ENCODE measurements at places on chromosomes 1 and 21. TPM values are rescaled to one million over a fixed set of nuclear protein-coding genes. Genes with fewer than 3 reads are reported as not detected.

The TCHH gene
- not detected for total RNA-seq

The ANKRD65 gene
- total RNA-seq: 0.17 TPM

The ZFP69B gene
- total RNA-seq: 7.4 TPM

The S100A7A gene
- total RNA-seq: not detected

The PTGS2 gene
- total RNA-seq: 32.4 TPM

The ACKR1 gene
- not detected for total RNA-seq

The LAD1 gene
- total RNA-seq: not detected

The PROK1 gene
- 0.17 TPM for total RNA-seq

DNA sequence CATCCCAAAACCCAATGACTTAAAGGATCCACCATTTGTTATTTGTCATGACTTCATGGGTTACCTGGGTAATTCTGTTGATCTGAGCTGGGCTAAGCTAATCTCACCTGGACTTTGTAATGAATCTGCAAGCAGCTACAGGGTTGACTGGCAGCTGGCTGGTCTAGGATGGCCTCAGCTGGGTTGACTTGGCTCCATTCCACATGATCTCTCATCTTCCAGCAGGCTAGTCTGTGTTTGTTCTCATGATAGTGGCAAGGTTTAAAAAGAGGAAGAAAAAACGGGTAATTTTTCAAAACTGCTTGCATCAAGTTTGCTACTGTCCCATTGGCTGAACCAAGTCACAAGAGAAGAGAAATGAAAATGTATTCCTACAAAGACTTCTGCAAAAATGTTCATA lies 24.8 kb upstream of the ZMYM4 start:
- no peak for DNase-seq

DNA sequence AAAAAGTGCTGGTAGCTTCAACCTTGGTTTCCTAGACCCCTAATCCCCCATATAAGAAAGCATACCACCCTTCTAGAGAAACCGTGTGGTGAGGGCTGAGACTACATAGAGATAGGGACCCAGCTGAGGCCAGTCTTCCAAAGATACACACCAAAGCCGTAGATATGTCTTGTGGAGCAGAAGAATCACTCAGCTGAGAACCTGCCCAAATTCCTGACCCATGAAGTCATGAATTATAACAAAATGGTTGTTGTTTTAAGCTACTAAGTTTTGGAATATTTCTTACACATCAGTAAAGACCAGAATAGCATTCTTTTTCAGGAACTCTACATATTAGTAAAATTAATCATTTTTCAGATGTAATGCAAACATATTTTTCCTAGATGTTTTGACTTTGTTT lies 3.3 kb upstream of the SNRPE start:
- DNase-seq: no peak

- no peak for DNase-seq
These were observed 16.0 kb downstream of the ADSS2 start for GRCh38 chr1:244435562-244436205.

DNA sequence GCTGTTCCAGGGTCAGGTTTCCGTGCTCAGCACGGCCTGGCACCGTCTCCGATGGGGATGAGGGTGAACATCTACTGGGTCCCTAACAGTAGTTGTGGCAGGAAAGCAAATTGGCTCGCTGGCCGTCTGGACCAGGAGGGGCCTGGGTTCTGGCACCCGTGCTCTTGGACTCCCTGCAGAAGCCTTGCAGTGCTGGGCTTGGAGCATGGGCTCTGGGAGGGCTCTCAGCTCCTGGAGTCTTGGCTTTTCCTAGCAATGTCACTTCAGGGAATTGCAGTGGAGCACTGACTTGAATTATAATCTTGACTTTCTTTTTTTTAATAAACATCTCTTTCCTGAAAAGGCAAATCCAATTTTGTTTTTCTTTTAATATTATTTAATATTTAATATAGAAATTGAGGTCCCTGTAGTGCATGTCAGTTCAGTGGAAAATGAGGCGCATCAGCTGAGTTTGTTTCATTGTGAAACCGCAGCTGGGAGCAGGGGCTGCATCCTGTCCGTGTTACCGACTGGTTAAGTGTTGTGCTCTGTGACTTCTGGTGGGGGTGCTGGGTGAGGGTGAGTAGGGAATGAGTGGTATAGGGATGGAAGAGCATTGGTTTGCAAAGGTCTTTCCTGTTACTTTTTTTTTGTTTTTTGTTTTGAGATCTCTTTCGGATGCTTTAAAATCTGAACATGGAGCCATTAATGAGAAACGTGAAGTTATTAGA lies 64.1 kb downstream of the PEX14 start:
- DNase-seq: no peak

- no peak for DNase-seq
These were observed 18.9 kb downstream of the CRYAA start for GRCh38 chr21:43187715-43188114.

- no peak for DNase-seq
These were observed 14.3 kb downstream of the TTLL10 start for GRCh38 chr1:1187938-1188337.

DNA sequence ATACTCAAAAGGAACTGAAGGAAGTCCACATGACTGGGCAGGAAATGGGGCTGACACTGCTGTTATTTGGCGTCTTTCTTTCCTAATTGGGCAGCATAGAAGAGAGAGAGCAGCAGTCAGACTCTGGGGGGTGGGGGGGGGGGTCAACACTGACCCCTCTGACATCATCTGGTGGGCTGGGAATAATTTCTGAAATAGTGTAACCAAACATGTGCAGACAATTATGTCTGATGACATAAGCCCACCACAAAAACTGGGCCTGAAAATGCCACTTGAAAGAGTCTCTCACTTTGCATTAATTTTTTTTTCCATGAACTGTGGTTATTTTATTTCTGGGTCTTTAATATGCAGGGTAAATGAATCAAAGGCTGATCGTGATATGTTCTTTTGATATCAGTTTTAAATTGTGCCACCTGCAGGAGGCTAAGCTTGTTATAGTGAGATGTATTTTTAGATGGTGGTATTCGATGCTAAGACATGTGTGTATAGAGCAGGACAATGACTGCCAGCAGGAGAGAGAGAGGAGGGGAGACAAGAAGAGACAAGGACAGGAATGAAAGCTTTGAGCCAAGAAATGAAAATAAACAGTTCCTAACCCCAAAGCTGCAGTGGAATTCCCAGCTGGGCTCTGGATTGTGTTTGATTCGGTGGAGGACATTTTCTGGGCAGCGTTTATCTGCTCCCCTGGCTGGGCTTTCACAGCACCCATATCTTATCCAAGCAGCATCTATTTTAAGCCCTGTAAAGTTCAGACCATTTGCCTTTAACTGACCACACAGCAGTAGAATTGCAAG lies 264.7 kb downstream of the PBX1 start:
- DNase-seq: no peak

- peak; percentile 60 for DNase-seq
These were observed 29.5 kb downstream of the LDLRAP1 start for GRCh38 chr1:25572708-25573590.

GRCh38 chr21:38377165-38378088 lies 120.6 kb downstream of the KCNJ15 start:
- no peak for DNase-seq

DNA sequence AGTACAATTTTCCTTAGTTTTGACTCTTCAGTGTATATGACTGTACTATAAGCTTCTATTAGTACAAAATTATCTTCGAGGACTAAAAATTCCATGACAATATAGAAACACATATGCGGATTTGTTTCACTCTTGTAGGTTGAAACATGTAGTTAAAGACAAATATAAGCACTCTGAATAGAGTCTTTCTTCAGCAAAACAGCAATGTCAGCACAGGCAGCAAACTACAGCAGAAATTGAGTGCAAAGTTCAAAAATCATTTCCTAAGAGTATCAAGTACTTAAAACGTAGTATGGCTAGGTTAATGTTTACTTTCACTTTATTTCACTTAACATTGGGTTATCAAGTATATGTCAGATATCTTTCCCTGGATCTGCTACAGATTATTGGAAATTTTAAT lies 106.7 kb downstream of the FAF1 start:
- no peak for DNase-seq

DNA sequence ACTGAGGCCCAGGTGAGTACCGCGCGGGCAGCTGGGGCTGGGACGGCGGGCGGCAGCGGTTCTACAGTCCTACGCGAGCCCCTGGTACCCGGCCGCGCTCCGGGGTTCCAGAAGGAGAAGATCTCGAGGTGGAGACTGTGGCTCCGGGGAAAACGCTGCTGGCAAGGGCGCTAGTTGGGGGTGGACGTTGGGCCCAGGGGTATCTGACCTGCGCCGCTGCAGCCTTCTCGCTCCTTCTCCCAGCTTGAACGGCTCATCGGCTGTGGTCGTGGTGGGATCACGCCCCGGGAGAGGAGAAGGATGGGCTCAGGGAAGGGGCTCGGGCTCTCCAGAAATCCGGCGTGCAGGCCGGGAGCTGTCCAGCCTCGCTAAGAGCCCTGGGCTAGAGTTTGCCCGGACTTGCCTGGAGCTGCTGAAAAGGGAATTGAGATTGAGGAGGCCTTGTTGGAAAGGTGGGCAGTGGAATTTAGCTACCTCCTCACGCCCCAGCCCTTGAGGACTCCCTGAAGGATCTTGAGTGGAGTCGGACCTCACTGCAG lies 1.1 kb upstream of the POU3F1 start:
- no peak for DNase-seq

DNA sequence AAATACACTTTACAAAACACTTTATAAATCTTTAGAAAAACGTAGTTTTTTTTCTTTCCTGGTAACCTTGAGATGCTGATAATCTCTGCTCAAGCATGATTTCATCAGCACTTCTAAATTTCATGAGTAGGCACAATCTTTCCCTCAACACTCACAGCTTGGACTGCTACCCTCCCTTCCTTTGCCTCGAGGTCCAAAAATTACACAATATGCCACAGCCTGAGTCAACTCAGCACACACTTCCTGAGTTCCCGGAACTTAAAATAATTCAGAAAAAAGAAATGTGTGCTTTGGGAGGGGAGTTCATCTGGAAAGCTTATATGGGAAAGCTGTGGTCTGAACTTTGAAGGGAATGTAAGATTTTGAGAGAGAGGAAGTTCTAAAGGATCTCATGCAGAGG lies 5.9 kb downstream of the CLCA2 start:
- peak; percentile 19 for DNase-seq

Data from activated T-cell treated with anti-CD3 and anti-CD28 coated beads, Interleukin-2, amount 50 U/mL, for 72 hours (primary cell).